ENCODE measurements at places on chromosomes 4 and X.

DNA sequence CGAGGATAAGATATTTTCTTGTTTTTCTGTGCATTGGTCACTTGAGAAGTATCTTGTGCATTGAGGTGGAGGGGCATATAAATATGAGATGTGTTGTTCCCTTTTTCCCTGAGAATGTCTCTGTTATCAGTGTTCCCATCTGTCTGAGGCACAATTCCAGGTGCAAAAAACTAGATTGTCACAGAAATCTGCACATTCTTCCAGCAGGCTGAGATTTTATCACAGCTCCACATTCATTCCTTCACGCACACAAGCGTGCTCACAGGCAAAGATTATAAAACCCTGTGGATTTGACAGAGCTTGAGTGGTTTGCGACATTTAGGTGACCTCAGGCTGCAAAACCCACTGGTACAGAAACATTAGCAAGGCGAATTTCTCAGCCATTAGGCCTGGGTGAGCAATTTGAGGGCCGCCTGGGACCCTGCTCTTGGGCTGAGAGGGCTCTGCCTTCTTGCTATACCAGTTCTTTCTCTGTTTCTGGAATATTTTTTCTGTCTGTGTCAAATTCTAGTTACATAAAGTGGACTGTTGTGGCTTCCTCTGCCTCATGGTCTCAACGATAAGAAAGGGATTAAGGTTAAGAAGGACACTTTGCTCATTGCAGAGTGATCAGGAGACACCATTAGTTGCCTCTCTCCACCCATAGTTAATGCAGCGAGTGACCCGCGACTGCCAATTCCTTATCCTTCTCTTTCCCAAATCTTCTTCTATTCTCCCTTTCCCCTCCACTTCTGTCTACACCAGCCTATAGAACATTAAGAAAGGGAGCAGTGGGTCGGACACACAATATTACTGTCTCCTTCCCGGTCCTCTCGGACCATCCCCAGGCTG is 86.7 kb upstream of the C1QTNF7 start:
- no peak for DNase-seq

- no peak for DNase-seq
These were observed 59.3 kb upstream of the CLDN34 start for GRCh38 chrX:9907645-9908387.

- DNase-seq: no peak
These were observed 119.2 kb downstream of the IRF2 start for GRCh38 chr4:184355111-184355604.

GRCh38 chrX:54995621-54996020 is 1.6 kb upstream of the PFKFB1 start:
- DNase-seq: no peak
